ENCODE measurements at places on chromosomes 5 and 9.

DNA sequence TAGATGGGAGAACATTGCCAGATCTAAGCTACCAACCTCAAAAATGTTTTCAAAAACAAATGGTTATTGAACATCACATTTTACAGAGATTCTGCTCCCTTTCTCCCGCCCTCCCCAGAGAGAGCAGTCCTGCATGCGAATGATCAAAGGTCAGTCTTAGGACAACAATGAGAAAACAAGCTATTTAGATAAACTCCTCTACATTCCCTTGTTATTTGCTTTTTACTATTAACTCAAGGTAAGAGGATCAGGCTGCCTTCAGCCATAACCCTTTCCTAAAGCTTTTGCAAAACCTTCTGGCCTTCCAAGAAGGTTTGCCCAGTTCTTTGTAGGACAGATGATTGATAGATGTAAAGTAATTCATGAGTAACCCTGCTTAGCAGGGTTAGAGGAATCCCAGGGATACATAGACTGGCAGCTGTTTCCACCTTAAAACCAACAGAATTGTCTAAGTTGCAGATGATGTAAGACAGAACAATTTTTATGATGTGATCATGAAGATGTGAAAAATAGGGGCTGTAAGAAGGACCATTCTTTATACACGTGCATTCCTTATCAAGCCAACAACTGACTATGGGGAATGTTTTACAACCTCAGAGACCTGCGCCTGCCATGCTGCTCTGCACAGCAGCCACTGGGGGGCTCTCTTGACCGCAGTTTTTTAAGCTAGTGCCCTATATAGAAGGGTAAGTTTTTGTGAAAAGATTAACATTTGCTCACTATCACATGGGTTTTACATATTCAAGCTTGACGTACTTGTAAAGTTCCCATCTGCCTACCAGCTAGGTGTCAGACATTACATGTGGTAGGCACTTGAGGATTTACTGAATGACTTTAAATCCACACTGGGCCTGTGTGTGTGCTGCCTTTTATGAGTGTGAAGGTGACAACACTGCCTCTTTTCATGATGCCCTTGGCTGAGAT is 2.3 kb upstream of the ZNF782 start:
- H3K27me3 ChIP-seq: peaks cover 6% of the 10 kb centered on the region
- no peak overlapping the region for H3K27ac ChIP-seq

DNA sequence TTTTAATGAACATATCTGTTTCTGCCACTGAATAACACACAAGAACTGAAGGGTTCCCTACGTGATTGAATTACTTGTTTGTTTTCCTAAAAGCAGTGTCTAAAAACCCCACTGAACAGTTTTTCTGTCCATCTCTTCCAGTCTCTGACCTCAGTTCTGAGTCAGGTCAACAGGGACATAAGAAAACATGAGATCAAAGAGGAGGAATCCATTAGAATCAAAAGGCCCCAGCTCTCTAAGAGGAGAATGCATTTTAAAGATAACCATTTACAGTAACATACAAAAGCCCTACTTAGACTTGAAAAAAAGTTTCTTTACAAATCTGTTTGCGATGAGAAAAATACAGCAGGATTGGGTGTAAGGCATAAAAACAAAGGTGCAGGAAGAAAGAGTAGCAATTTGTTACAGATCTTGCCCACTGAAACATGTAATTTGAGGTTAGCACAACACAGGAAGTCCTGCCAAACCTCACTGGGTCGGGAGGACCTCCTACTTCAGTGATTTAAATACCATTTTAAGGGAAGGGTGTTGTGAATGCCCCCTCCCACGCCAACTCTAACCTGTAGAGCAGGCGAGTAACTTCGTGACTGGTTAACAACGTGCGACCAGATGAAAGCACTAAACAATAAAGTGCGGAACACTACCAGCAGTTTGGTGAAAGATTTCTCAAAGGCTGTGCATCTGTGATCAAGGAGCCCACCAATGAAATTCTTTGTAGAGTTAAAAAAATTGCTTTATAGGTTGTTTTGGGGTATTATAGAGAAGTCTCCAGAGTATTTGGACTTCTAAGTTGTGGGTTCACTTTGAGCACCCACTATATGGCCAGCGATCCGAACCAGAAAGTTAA is 1.3 kb downstream of the QSOX2 start:
- no peaks in the 10 kb centered on the region for H3K36me3 ChIP-seq
- H3K4me1 ChIP-seq: peaks cover 24% of the 10 kb centered on the region
- DNase-seq: peak; percentile 72
- H3K4me3 ChIP-seq: peak overlapping the region; percentile 92
- H3K27ac ChIP-seq: peak overlapping the region; percentile 90
- H3K27me3 ChIP-seq: no peaks in the 10 kb centered on the region

DNA sequence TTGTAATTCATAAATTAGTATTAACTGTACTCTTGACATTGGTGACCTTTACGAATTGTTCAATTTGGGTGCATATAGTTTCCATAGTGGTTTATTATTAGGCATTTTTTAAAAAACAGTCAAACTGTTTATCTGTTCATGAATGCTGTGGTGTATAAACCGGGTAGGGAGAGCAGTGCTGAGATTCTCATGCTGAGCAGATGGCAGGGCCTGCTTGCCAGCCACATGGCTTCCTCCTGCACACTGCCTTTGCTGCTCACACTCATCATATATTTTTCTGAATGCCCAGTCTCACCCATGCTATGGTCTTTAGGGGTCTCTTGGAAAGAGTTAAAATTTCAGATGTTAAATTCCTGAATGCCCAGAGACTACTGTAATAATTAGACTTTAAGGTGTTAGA is 40.8 kb downstream of the NNT start:
- no peak for DNase-seq
- H3K27ac ChIP-seq: no peak overlapping the region
- H3K4me1 ChIP-seq: peaks cover 13% of the 10 kb centered on the region
- H3K4me3 ChIP-seq: no peak overlapping the region
- no peaks in the 10 kb centered on the region for H3K27me3 ChIP-seq

DNA sequence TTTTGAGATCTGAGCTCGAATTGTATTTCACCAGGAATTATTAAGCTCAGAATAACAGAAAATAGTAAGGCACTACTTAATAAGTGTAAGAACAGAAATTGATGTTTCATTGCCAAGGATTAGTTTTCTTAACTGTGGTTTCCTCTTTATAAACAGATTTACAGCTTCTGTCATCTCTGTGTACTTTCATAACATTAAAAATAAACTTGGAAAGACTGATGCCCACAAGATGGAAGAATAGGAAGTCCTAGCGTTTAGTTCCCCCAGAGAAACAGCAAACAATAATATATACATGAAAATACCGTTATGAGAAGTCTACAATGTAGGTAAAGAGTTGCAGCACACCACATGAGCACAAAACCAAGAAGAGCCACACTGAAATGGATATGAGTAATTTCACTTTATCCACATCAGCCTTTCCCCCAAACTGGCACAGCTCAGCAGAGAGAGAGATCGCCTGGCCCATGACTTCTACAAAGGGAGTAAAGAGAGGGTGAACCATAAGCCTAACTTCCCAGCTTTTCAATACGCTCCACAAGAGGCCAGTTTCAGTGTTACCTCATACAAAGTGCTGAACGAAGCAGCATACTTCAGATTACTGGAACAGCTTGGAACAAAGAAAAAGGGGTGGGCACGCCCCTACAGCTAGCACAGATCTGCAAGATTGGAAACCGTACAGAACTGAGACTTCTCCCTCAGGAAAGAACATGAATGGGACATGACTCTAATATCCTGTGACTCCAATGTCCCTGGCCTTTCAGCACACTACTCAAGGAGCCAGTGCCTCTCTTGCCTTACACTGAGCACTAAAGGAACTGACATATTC is 75.4 kb downstream of the EMB start:
- peak overlapping the region; percentile 26 for H3K27ac ChIP-seq
- H3K27me3 ChIP-seq: no peaks in the 10 kb centered on the region
- no peak overlapping the region for H3K4me3 ChIP-seq

- no peak for DNase-seq
- H3K4me1 ChIP-seq: no peaks in the 10 kb centered on the region
- no peaks in the 10 kb centered on the region for H3K36me3 ChIP-seq
- H3K27me3 ChIP-seq: peaks cover 16% of the 10 kb centered on the region
- H3K4me3 ChIP-seq: no peak overlapping the region
Measured at GRCh38 chr9:101317735-101318134, 67.1 kb downstream of the BAAT start.

GRCh38 chr9:81002242-81002641 is 687.1 kb downstream of the TLE1 start:
- H3K27me3 ChIP-seq: peaks cover 3% of the 10 kb centered on the region
- no peak overlapping the region for H3K4me3 ChIP-seq
- peak; percentile 35 for DNase-seq
- H3K27ac ChIP-seq: no peak overlapping the region

- no peaks in the 10 kb centered on the region for H3K27me3 ChIP-seq
- peaks cover 41% of the 10 kb centered on the region for H3K4me1 ChIP-seq
- peak overlapping the region; percentile 76 for H3K4me3 ChIP-seq
- peak overlapping the region; percentile 91 for H3K27ac ChIP-seq
- H3K36me3 ChIP-seq: peaks cover 1% of the 10 kb centered on the region
- no peak for DNase-seq
Measured at GRCh38 chr5:154829589-154830218, 20.7 kb downstream of the FAXDC2 start.

GRCh38 chr9:89877051-89878002 is 272.5 kb downstream of the GADD45G start:
- no peaks in the 10 kb centered on the region for H3K27me3 ChIP-seq
- H3K36me3 ChIP-seq: no peaks in the 10 kb centered on the region
- no peaks in the 10 kb centered on the region for H3K4me1 ChIP-seq

- no peak overlapping the region for H3K4me3 ChIP-seq
- H3K4me1 ChIP-seq: no peaks in the 10 kb centered on the region
- no peak overlapping the region for H3K27ac ChIP-seq
Measured at GRCh38 chr9:72297516-72297915, 67.5 kb downstream of the ZFAND5 start.

DNA sequence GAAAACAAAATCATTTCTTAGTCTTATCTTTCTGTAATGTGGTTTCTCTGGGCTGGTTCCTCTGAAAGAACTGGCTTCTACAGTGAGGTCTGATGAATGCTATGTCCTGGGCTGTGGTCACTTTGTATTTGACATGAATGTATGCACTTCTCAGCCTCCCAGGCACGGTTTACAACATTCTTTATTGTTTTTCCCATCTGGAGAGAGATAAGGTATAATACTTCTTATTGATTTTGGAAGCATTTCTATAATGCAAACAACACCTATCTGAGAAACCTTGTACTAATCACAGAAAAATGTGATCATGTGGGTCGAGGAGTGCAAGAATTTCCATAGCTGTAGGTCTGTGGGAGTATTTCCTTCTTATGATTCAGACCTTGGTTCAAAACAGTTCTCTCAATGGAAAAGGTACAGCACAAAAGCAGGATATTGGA is 46.9 kb downstream of the ACTBL2 start:
- peaks cover 1% of the 10 kb centered on the region for H3K27me3 ChIP-seq
- H3K36me3 ChIP-seq: no peaks in the 10 kb centered on the region
- no peak overlapping the region for H3K27ac ChIP-seq
- H3K4me3 ChIP-seq: no peak overlapping the region
- H3K4me1 ChIP-seq: no peaks in the 10 kb centered on the region

DNA sequence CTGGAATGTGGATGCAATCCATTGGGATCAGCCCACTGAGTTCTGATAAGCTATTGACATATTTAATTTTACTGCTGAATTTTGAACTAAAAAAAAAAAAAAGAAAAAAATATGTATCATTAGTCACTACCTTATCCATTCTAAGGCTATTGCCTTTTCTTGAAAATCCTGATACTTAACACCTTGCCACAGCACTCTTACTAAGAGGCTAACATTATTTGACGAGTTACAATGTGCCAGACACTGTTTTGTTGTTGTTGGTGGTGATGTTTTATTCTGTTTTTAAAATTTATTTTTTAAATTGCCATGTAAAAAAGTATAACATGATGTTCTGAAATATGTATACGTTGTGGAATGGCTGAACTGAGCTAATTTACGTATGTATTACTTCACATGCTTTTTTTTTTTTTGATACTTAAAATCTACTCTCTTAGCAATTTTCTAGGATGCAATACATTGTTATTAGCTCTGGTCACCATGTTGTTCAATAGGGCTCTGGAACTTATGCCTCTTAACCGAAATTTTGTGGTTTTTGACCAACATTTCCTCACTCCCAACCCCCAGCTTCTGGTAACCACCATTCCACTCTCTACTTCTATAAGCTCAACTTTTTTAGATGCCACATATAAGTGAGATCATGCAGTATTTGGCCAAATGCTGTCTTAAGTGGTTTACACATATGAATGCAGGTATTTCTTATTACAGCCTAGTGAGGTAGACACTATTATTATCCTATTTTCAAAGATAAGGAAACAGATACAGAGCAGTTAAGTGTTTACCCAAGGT is 134.8 kb upstream of the PCA3 start:
- H3K27me3 ChIP-seq: peaks cover 3% of the 10 kb centered on the region
- H3K36me3 ChIP-seq: no peaks in the 10 kb centered on the region
- no peak overlapping the region for H3K27ac ChIP-seq
- no peak overlapping the region for H3K4me3 ChIP-seq
- no peak for DNase-seq
- no peaks in the 10 kb centered on the region for H3K4me1 ChIP-seq

- H3K4me3 ChIP-seq: no peak overlapping the region
- no peaks in the 10 kb centered on the region for H3K4me1 ChIP-seq
- no peaks in the 10 kb centered on the region for H3K36me3 ChIP-seq
- no peak overlapping the region for H3K27ac ChIP-seq
- H3K27me3 ChIP-seq: no peaks in the 10 kb centered on the region
Measured at GRCh38 chr5:111769541-111769940, 12.5 kb upstream of the NREP start.

GRCh38 chr5:1073239-1074102 is 38.4 kb downstream of the SLC12A7 start:
- H3K27ac ChIP-seq: no peak overlapping the region
- DNase-seq: no peak
- no peak overlapping the region for H3K4me3 ChIP-seq
- H3K4me1 ChIP-seq: no peaks in the 10 kb centered on the region
- no peaks in the 10 kb centered on the region for H3K27me3 ChIP-seq

DNA sequence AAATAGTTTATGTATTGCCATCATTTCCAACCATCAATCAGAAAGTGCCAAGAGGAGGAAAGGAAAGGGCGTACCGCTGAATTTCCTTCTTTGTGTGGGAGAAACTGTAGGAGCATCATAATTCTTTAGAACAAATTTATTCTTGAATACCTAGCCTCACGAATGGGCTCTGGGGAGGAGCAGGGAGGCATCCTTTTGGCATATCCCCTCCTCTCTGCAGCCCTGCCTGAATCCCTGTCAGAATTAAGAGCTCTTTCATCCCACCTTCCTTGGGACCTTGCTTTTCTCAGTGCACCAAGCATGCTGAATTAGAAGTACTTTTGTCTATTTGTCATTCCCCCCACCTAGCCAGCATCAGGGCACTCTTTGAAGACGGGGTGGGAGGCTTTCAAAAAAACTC is 189.4 kb downstream of the MAPKAP1 start:
- no peaks in the 10 kb centered on the region for H3K27me3 ChIP-seq
- peaks cover 7% of the 10 kb centered on the region for H3K36me3 ChIP-seq
- DNase-seq: no peak
- no peak overlapping the region for H3K4me3 ChIP-seq
- H3K27ac ChIP-seq: peak overlapping the region; percentile 8
- peaks cover 28% of the 10 kb centered on the region for H3K4me1 ChIP-seq

DNA sequence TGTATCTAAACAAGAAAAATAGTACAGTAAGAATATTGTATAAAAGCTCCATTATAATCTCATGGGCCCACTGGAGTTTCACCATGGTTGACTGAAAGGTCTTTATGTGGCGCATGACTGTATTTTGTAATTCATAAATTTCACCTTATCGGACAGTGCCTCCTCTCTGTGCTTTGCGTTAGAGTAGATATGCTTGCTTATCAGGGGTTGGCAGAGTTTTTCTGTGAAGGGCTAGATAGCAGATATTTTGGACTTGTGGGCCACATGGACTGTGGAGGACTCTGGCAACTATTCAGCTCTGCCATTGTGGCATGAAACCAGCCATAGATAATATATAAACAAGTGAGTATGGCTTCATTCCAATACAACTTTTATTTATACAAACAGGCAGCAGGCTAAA is 23.2 kb downstream of the GAPVD1 start:
- no peaks in the 10 kb centered on the region for H3K4me1 ChIP-seq
- no peak for DNase-seq
- H3K27me3 ChIP-seq: no peaks in the 10 kb centered on the region
- no peak overlapping the region for H3K27ac ChIP-seq
- H3K4me3 ChIP-seq: no peak overlapping the region

All from naive thymus-derived CD8-positive, alpha-beta T cell (primary cell).